ENCODE measurements at places on chromosomes 2 and 18.

DNA sequence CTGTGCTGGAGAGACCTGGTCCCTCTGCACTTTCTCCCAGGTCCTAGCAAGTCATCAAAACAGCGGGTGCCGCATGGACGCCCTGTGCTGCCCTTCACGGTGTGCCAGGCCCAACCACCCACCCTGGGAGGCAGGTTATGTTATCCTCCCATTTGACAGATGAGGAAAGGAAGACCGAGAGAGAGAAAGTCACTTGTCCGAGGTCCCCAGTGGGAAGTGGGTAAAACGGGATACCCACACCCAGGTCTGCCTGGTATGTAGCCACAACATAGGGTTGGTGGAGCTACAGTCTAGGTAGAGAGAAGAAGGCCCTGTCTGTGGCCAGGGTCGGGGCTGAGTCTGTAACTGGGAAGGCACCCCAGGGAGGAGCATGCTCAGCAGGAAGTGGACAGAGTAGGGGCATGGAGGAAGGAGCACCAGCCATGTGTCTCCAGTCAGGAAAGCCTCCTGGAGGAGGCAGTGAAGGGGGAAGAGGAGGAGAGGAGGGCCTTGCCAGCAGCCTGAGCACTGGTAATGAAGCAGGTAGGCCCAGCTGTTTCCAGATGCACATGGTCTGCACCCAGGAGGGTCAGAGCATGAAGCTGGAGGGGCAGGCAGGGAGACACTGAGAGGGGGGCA, 98.4 kb downstream of the ZFP36L2 start:
- DNase-seq = no peak

DNA sequence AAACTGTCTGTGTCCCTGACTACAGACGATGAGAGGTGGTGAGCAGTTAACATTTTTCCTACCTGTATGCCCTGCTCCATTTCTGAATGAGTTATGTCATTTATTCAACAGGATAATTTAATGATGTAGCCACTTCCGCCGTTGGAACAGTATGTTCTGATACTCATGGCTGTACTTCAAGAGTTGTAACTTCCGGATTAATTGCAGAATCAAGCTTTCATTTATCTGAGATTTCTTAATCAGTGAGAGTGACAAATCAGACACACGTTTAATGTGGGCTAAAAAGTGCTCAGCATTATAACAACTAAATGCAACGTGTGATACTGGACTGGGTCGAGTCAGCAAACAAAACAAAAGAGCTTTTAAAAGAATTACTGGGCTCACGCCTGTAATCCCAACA, 107.7 kb downstream of the KCTD1 start:
- no peak for DNase-seq

GRCh38 chr2:191625016-191625415, 52.9 kb upstream of the NABP1 start:
- no peak for DNase-seq

DNA sequence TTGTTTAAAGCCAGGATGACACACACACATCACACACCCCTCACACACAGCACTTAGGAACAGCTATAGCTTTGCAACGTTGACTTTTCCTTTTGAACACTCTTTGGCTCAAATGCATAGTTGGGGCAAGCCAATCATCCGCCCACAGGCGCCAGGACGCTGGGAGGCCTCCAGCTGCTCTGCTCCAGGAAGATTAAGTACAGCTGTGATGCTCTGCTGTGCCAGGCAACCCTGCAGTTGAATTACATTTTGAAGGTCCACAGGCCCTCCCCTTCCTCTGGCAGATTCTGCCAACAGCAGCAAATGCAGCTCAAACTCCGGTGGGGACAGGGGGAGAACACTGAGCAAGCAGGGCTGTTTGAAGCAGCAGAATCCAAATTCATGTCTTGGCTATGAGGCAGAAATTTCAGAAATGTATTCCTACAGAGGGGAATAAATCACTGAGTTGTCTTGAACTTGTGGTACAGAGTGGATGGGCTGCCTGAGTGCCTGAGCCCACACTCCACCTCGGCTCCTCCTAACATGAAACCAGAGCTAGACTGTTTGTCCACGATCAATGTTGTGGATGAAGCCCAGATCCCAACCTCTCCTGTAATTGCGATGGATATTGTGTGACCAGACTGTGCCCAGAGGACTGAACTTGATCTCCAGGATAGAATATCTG, 86.5 kb upstream of the PPP1CB start:
- no peak for DNase-seq

GRCh38 chr2:174535757-174536703, 49.2 kb upstream of the GPR155 start:
- DNase-seq = no peak

GRCh38 chr18:77105680-77106079, 26.9 kb downstream of the MBP start:
- DNase-seq = no peak

GRCh38 chr2:218998414-218999002, 5.3 kb upstream of the CRYBA2 start:
- DNase-seq = no peak

DNA sequence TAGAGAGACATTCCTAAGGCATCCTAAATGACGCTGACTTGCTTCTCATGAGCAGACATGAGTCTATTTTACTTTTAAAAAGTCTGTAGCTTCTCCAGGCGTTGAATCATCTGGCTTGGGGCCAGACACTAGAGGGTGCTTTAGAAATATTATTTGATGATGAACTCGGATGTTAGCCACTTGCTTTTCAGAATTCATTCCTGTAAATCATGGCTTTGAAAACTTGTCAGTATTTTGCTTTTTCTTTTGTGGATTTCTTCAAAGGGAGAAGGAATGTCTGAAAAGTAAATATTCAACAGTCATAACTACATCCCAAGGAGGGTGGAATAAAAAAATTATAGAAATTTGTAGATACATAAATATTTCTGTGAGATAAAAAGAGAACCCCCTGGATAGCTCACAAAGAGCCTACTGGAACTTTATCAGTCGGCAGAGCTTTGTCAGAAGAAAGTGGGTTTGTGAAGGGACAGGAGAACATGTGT, 370.8 kb downstream of the OSR1 start:
- DNase-seq = no peak

DNA sequence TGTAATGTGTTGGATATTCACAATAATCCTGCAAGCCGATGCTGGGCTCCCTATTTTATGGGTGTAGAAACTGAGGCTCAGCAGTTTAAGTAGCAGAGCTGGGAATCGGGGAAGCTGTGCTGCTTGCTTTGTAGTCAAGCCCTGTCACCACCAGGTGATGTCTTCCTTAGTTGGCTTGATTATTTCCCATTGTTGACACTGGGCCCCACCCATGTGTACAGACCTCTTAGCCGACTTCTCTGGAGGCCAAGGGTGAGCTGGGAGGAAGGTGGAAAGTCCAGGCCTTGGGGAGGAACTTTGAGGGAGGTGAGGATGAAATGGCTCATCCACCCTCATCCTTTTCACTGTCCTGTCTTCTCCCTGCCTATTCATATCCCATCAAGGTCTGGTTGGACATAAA, 60.0 kb downstream of the CAPN13 start:
- DNase-seq = no peak

DNA sequence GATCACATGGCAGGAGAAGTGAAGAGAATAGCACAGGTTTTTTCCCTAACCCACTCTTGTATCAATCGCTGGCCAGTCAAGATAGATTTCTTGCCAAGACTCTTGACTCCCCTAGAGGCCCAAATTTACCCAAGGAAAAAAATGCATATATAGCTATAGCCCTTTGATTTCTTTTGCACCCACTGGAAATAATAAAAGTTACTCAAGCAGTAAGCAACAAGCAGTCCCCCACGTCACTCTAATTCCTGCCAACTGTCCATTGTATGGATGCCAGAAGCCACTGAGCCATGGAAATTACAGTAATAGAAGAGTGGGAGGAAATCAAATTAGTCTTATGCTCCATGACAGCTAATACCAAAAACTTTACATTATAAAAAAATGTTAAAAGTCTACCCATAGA, 125.3 kb upstream of the SLC39A10 start:
- DNase-seq = no peak

DNA sequence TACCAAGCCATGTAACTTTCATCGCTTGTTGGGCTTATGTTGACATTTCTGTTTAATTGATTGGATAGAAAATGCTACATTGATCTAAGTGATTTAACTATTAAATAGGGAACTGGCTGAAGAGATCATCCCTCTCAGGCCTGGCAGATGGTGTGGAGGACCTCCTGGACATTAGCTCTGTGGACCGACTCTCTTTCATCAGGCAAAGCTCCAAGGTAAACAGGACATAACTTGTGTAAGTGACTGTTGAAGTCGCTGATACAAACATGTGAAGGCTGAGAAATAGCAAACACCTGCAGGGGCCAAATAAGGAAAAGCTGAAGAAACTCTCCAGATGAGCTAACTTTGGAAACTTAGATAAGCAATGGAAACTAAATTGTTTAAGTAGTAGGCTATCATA, 68.8 kb downstream of the UNC80 start:
- no peak for DNase-seq

- no peak for DNase-seq
Observed at GRCh38 chr2:202091476-202091875, 18.4 kb downstream of the KIAA2012 start.

DNA sequence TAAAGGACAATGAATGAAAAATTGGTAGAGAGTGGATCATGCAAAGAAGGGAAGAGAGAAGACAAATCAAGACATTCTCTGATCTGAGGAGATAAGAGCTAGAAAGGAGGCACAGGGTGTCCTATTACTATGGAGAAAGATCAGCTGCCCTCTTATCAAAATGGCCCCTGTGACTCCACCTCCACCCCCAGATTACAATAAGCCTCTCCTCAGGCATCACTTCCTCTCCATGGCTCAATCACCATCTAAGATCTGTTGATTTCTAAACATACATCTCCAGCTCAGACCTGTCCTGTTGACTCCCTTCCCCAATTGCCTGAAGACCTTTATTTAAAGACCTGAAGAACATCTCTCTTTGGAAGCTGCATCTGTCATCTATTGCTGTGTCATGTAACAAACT, 43.2 kb downstream of the SP100 start:
- DNase-seq = no peak

GRCh38 chr2:227703280-227703732, 14.5 kb downstream of the SLC19A3 start:
- DNase-seq = no peak

DNA sequence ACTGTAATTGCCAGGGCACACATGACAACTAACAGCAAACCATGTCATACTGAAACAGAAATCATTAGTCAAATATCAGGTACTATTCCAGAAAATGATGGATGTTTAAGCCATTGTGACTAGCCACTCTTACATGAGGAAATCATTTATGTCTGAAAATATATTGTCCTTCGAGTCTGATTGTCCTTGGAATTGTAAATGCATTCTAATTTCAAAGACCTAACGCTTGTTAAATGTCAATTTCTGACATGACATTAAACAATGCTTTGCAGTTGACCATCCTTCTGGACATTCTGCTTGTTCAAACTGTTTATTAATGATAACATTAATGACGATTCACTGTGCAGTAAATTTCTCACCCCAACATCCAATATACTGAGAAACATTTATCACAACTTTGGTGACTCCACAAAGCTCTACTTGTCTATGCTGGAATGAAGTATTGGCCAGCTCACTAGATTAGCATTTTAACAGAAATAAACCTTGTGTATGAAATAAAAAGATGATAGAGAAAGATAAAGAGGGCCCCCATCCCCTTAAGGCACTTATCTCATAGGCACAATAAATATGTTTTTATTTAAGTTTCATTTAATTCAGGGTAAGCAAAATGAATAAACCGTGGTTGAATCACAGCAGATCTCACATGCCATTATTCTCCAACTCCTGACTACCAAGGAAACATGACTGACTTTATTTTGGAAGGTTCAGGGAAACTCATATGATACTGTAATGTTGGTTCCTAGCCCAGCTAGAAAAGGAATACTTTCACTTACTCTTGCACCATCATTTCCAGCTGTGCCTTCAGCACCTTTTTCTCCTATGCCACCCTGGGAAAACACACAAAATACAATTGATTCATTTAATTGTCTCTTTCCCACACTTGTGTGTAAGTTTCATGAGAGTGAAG, 82.3 kb downstream of the COL3A1 start:
- DNase-seq = no peak

DNA sequence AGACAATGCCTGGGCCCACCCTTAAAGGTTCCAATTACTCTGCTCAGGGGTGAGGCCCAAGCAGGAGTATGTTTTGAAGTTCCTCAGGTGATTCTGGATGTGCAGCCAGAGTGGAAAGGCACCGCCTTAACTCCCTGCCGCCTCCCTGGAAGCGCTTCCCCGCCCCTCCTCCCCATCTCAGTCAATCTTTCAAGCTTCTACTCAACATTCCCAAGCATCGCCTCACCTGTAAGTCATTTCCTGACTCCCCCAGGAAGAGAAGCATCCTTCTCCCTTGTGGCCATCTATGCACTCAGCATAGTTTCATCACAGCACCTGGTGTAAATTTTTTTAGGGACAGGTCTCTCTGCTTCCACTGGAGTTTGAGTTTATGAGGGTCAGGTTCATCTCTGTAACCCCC, 67.5 kb downstream of the MYL12B start:
- no peak for DNase-seq

GRCh38 chr18:10397004-10397403, 57.4 kb upstream of the APCDD1 start:
- no peak for DNase-seq

DNA sequence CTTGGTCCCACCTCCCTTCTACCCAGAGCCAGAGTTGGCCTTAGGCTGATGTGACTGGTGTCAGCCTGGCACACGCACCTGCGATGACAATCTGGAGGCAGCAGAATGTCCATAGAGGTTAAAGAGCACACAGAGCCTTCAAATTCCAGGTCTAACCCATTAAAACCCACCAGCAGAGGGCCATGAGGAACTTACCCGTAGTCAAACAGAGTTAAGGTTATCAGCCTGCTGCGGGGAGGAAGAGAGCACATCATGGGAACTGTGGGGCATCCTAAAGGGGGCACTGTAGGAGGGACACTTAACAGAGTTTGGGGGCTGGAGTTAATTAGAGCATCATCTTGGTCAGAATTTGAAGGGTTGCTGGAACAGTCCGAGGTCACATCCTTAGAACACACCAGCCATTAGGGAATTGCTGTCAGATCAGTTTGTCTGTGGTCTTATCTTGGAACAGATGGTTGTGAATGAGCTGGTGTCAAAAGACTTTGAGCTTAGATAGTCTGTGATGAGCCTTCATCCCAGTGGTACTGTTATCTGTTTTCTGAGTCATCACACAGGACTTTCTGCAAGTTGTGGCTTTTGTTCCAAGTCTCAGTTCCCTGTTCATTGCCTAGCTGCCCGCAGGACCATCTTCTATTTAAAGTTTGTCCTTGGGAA, 248.6 kb downstream of the LOXHD1 start:
- DNase-seq = no peak

GRCh38 chr18:498931-499775, 1.3 kb downstream of the COLEC12 start:
- DNase-seq = no peak

- no peak for DNase-seq
Observed at GRCh38 chr2:83585250-83585649, 873.8 kb downstream of the SUCLG1 start.

Data from amygdala (tissue), 56 donors.